CD4-positive, alpha-beta T cell treated with Interleukin-17A for 1 hour (primary cell): ENCODE measurements at places on chromosomes 2 and 18.

DNA sequence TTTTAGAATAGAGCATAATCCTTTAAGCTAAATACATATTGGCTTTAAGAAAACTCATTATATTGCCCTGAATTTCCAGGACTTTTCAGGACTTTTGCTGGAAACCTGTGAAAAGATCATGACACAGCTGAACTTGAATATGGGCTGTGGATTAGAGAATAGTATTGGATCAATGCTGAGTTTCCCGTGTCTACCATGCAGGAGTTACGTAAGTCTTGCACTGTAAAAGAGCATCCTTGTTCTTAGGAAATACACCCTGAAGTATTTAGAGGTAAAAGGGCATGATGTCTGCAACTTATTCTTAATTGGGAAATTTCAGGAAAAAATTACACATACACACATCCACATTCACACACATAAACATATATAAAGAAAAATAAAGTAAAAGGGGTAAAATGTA lies 82.1 kb downstream of the ZFP36L2 start:
- DNase-seq, result no peak

DNA sequence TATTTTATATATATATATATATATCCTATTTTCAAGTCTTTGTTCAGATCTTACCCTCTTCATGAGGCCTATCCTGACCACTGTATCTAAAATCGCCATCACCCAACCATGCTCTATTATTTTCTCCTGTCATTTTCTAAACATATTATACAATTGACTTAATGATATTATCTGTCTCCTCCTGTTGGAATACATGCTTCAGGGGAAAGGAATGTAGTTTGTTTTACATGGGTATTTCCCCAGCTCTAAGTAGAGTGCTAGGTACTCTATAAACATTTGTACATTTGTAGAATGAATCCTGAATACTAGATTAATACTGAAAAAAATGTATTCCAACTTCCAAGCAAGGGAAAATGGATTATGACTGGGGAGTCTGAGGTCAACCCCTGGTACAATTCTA lies 26.2 kb downstream of the TTC21B start:
- DNase-seq, result no peak

- DNase-seq, result no peak
Observed at GRCh38 chr2:241601841-241602240, 35.1 kb downstream of the THAP4 start.

DNA sequence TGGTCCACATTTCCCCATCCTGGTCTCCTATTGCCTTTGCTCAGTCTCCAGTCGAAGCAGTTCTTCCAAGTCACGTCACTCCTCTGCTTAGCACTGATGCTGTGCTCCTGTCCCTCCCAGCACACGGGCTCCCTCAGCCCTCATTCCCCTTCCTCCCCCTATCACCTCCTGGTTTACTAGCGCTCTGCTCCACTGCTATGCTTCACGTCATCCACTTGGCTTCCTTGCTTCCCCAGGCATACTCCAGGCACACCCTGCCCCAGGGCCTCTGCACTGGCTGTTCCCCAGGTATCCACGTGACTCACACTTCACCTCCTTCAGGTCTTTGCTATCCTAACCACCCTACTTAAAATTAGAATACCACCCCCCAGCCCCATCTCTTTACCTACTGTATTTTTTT lies 269.3 kb downstream of the GLI2 start:
- no peak for DNase-seq

GRCh38 chr18:68662754-68663153 lies 52.2 kb downstream of the TMX3 start:
- no peak for DNase-seq

DNA sequence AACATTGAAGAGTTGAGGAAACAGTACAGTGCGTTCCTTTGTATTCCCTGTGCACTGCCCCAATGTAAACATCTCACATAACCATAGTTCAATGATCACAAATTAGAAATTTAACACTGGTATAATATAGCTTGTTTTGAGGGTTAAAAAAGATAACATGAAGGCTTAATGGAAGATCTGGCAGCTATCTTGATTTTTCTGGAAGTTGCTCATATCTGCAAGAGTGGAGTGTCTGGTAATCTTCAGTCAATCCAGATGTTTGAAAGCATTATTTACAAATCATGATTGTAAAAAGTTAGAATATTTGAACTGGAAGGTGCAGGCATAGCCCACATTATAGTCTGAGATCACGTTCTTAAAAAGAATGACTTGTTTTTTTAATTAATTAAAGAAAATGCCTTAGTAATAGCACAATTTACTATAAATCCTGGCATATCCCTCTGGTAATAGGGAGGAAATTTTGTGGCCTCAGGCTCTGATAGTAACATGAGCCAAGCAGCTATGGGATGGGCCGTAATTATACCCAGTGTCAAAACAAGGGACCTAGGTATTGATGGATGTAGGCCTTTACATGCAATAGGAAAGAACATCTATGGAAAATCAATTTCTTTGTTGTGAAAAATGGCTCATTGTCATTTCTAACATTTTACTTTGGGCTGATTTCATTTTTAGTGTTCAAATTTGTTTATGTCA lies 418.0 kb downstream of the THSD7B start:
- no peak for DNase-seq

GRCh38 chr18:56678836-56679565 lies 27.8 kb downstream of the WDR7 start:
- DNase-seq, result no peak

DNA sequence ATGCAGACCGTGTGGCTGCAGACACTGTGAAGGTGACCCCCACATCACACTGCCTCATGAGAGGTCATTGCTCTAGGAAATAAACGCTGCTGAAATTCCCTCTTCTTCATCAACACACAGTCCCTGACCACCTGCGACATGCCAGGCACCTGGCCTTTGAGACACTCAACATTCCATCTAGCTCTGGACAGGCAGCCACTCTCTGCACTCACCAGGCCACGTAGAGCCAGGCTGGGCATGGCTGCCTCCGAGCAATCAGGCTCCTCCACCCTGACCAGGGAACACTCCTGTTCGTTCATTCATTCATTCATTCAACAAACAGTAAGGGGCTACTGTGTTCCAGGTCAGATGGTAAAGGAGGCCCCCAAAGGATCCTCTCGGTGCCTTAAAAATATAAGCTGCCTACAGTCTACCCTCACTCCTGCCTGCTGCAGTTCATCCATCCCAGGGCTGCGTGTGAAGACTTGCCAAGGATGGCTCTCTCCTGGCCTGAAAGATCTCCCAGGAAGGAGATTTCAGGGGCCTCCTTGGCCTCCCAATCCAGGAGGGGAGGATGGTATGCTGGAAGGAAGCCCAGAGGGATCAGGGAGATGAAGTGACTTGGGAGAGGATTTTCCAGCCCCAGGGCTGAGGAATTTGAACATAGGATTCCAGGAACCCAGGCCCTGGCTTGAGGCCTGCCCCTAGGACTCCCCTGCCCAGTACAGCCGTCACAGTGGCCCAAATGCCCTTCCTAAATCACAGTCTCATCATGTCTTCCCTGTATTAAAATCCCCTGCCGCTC lies 66.7 kb downstream of the TNS1 start:
- no peak for DNase-seq

DNA sequence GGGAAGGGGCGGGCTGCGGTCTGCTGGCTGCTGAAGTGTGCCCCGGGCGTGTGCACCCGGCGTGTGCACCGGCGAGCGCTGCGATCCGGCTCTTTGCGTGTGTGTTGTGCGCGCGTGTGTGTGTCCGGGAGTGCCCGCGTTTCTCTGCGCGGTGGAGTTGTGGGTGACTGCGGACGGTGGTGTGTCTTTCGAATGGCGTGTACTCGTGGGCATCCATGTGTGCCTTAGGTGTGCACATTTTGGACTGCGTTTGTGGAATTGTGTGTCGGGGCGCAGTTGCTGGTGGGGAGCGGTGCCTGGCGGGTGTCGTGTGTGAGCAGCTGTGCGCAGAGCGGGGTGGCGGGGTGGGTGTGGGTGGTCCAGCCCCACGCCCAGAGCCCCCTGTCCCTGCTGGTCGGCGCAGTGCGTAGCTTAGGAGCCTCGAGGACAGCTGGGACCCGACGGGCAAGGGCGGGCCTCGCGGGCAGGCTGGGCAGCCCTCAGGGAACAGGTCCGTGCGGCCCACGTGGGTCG lies 533 bp downstream of the HPCAL1 start:
- DNase-seq, result no peak

DNA sequence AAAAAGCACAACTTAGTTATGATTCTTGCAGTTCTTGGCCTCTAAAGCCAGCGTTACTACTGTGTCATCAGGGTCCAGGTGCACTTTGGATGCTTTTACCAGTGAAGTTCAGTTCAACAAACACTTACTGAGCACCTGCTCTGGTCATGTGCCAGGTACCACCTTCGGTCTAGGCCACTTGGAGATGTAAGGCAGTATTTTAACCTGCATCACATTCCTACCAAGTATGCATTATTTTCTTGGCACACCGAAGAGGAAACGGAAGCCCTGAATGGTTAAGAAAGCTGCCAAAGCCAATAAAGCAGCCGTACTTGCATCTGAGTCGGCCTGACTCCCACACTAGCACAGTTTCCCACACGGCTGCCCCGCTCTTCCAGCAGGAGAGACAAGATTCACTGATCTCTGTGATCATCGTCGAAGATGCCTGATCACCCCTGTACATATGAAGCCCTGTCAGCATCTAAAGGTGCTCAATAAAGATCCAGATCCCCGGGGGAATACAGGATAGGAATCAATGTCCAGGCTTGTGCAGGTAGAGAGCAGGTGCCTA lies 427.1 kb downstream of the EIPR1 start:
- DNase-seq, result no peak

DNA sequence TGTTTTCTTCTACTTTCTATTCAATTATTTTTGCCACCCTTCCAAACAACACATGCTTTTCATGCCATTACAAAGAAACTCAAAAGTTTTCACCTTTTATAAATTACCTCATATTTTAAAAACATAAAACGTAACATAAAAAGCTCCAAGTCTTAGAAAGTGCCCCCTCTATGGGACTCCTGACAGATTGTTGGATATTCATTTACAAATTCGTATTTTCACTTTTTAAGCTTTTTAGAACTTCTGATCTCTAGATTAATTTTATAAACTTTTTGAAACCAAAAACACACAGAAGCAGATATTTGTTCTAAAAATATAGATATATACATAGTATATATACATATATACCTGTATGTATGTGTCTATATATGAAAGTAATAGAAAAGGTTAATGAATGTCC lies 1.5 kb downstream of the COL5A2 start:
- DNase-seq, result no peak

- peak; percentile 48 for DNase-seq
Observed at GRCh38 chr2:149068996-149069888, 30.7 kb downstream of the LYPD6B start.

DNA sequence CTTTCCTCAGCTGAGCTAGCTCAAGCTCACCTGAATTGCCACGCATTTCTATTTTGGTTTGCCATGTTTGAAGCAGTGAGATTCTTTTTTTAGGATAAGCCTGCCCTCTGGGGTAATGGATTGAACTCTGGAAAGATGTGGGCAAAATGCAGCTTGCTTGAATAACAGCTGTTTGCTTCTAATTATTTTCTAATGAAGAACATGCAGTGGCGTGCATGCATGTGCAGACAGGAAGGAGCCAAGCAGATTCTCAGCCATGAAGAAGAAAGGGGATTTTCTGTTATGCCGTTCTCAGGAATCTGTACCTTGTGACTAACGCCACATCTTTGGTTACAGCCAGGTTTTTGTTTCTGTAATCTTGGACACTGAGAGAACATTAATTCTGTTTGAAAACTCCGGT lies 171.2 kb downstream of the ANTXR1 start:
- DNase-seq, result no peak

DNA sequence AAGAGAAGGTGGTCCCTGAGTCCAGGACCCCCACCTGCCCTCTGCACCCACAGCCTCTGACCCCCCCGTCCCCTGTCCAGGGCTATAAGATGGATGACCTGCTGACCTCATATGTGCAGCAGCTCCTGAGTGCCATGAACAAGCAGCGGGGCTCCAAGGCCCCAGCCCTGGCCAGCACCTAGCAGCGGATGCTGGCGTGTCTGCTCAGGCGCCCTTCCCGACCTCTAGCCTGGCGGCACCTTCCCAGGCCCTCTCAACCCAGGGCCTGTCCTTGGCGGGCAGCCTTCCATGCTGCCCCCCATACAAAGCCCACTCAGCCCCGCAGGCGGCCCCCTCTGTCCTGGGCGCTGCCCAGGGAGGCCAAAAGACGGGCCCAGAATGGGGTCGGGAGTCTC lies 8.7 kb upstream of the GPR17 start:
- no peak for DNase-seq

DNA sequence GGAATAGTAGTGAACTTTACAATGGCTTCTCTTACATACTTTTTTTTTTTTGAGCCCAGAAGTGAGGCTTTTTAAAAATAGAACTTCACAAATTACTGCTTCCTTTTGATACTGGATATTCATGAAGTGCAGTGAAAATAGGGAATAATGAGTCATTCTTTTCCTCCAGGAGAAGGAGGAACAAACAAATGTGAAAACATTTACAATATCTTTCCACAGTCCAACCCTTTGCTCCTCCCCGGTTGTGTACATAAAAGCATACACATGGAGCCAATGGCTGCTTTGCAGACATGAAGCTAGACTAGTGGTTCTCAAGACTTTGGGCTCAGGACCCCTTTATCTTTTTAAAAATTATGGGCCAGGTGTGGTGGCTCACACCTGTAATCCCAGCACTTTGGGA lies 266.9 kb downstream of the GBX2 start:
- no peak for DNase-seq

GRCh38 chr2:76861708-76862107 lies 660.5 kb downstream of the LRRTM4 start:
- no peak for DNase-seq

- DNase-seq, result no peak
Observed at GRCh38 chr2:160076914-160077313, 14.5 kb upstream of the PLA2R1 start.

- peak; percentile 53 for DNase-seq
Observed at GRCh38 chr2:160411167-160411566, 82.4 kb downstream of the RBMS1 start.

- no peak for DNase-seq
Observed at GRCh38 chr2:202555356-202555755, 79.4 kb upstream of the FAM117B start.

DNA sequence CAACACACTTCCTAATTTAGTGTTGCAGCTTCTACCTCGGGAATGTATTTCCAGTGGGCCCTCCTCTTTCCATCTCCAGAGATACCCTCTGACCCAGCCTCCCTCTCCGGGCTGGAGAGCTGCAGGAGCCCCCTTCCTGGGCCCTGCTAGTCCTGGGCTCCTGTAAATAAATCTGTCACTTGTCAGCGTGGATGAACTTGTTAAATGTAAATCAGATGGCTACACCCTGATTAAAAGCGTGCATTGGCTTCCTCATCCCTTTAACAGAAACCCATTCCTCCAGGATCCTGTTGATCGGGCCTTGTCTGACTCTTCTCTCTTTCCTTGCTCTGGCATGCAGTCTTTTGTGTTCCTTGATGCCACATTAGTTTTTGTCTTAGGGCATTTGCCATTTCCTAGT lies 2.4 kb downstream of the ZNF236 start:
- DNase-seq, result no peak

GRCh38 chr2:201797175-201797840 lies 9.0 kb upstream of the CDK15 start:
- no peak for DNase-seq

DNA sequence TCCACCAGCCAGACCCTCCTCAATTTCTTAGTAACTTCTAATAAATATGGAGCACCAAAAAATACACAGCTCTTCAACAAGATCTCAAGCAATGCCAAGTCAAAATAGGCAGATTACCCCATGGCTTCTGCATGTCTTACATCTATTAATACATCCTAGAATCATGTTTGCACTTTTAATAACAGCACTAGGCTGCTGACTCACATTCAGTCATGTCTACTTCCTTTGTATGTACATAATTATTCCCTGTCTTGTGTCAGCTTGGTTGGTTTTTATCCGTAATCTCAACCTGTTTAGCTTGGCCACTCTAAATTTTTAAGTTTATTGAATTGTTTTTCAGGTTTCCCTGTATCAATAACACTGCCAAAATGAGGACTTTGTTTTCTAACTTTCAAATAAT lies 420.1 kb upstream of the ACVR2A start:
- no peak for DNase-seq

GRCh38 chr2:167186465-167186864 lies 298.2 kb downstream of the XIRP2 start:
- no peak for DNase-seq
